ENCODE measurements at places on chromosomes 3 and 15.

DNA sequence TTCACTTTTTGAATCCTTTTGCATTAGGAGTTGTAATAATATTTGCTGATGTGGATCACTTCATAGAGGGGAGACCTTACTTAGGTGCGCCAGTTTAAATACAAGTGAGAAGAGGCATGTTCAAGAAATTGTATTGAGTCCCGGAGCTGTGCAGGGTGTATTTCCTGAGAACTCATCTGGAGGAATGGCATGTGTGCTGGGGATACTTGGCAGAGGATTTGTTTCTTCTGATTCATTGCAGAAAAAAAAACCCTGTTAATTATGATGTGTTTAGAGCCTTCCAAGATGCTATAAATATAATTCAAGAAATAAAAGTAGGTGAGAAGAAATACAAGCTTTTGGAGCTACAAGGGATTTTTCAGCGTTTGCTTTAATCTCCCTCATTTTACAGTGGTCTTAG, 97.6 kb downstream of the TPRG1 start:
- DNase-seq = no peak

- no peak for DNase-seq
Observed at GRCh38 chr3:160134454-160134853, 90.8 kb upstream of the C3orf80 start.

DNA sequence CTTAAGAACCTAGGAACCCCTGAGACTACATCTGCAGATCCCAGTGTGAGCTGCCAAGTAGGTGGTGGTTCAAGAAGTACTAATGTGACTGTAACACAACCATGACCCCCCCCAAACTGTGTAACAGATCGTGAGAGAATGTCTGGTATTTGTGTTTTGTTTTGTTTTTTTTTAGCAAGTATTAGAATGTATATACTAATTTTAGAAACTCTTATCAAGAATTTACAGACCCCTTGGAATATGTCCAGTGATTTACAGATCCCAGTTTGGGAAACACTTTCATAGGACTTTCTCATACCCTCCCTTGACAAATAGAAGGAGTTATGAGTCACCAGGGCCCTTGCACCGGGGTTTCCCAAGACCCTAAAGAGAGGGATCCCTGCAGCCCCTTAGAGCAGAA, 79.8 kb downstream of the SEMA5B start:
- no peak for DNase-seq

DNA sequence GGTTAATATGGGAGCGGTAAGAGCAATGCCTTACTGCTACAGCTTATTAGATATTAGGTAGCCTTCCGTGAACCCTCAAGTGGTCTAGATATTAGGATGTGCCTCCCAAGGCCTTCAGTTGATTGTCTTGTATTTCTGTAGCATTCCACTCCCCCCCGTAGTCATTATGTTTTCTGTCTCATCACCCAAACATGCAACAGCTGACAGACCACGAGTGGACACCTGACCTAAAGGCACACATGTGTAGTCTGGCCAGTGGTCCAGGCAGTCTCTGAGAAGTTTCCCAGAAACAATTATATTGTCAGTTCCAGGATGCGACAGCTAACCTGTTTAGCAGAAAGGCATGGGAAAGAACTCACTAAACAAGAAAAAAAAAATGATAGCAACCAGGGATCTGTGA, 1000.9 kb downstream of the AGBL1 start:
- DNase-seq = no peak

DNA sequence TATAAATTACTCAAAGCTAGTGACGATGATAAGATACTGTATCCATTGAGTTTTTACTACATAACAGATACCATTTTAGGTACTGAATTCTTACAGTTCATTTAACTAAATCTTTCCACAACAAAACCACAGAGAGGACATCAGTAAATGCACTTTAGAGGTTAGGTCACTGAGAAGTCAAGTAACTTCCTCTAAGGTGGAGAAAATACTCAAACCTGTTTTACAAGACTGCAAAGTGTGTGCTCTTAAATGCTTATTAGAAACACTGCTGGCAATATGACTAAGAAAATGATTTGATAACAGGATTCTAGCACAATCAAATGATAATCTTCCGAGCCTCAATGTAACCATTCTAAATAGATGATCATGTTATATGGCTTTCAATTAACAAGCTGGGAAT, 99.4 kb downstream of the UBE3A start:
- no peak for DNase-seq

DNA sequence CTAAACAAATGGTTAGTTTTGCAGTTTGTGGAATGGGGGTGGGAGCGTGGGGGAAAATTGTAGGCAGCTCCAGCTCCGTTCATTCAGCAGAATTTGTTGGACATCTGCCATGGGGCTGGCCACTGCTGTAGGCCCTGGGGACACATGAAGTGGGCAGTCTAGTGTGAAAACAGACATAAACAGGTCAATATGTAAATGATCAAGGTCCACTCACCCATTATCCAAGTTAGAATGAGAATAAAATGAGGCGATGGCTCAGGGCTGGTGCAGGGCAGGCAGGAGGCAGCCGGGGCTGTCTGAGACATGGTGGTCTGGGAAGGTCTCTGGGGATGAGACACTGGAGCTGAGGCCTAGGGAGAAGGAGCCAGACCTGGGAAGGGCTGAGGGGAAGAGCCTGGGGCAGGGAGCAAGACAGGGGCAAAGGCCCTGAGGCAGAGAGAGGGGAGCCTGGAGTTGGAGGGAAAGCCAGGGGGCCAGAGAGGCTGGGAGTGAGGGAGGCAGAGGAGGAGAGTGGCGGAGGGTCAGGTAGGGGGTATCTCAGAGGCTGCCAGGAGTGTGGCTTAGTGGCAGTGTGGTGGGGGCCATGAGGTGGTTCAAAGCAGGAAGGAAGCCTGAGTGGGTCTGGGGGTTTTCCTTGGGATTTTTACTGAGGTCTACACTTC, 6.2 kb upstream of the SLC6A6 start:
- DNase-seq = no peak

GRCh38 chr3:101532783-101533602, 20.0 kb upstream of the SENP7 start:
- DNase-seq = no peak

DNA sequence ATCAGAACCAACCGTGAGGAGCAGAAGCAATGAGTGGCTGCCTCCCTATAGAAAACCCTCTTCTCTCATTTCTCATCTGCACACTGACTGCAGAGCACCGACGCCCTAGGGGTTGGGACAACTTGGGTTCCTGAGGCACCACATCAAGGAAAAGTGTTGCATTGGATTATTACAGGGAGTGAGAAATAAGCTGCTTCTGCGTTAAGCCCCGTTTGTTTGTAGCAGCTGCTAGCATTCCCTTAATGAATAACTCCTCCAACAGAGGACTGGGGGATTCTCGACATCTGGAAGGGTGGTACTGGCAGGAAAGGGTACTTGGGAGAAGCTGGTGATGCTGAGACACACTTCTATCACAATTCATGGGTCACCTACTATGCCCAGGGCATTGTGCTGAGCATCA, 25.3 kb upstream of the AGBL1 start:
- DNase-seq = no peak

- DNase-seq = no peak
Observed at GRCh38 chr3:121660356-121661171, at the start of gene HCLS1. Gene HCLS1, minus strand, starts transcription at chr3:121660903. Its CDS starts 2,556 bp downstream, at chr3:121658347.

DNA sequence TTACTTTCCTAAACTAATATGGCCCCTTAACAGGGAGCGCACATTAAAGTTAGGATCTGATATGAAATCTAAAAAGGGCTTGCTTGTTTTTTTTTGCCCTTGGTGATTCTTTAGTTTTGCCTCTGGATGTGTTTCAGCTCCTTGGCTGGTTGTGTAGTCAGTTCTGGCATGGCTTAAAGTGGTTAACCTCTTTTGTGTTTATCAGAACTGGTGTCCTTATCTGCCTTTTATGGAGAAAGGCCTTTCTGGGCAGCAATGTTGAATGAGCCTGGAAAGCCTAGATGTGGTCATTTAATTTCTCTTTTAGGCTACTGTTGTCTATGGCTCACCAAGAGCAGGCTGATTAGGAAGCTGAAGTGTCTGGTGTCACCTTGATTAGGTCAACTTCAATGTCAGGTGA, 254.5 kb upstream of the ROPN1 start:
- no peak for DNase-seq

GRCh38 chr3:37200141-37200540, 25.8 kb upstream of the LRRFIP2 start:
- no peak for DNase-seq

- DNase-seq = no peak
Observed at GRCh38 chr3:128875556-128876120, 3.8 kb upstream of the ACAD9 start.

DNA sequence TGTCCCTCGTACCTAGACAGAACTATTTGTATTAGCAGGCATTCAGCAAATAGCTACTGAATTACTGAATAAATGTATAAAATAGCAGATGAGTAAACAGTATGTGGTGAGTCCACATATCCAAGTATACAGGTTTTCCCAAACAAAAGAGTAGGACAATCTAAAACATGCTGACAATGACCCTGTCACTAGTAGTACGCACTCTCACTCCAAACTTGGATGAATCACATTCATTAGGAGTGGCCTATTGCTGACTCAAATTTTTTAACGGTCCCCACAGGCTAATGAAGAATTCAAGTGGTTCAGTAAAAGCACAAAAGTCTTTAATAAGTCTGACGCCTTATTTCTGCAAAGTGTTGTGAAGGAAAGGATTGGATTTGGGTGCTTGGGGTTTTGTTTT, 449.3 kb upstream of the THBS1 start:
- DNase-seq = no peak
